ENCODE measurements at places on chromosomes 2 and 18.

DNA sequence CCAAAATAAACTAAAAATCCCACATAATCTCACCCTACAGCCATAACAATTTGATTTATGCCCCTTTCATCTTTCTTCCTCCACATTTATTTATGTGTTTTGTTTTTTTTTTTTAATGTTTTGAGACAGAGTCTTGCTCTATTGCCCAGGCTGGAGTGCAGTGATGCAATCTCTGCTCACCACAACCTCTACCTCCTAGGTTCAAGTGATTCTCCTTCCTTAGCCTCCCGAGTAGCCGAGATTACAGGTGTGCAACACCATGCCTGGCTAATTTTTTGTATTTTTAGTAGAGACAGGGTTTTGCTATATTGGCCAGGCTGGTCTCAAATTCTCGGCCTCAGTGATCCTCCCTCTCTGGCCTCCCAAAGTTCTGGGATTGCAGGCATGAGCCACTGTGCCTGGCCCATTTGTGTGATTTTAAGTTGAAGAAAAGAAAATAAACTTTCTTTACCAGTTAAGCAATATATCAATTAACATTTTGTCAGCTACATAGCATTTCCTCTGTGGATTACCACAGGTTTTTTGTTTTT, 35.9 kb upstream of the LPIN2 start:
- no peak for DNase-seq
- H3K27me3 ChIP-seq: no peaks in the 10 kb centered on the region
- H3K4me1 ChIP-seq: peaks cover 19% of the 10 kb centered on the region
- no peaks in the 10 kb centered on the region for H3K36me3 ChIP-seq
- no peak overlapping the region for H3K4me3 ChIP-seq

- no peak overlapping the region for H3K27ac ChIP-seq
- H3K4me3 ChIP-seq: no peak overlapping the region
- no peaks in the 10 kb centered on the region for H3K36me3 ChIP-seq
Measured at GRCh38 chr2:160220545-160221009, 20.5 kb upstream of the ITGB6 start.

- no peaks in the 10 kb centered on the region for H3K4me1 ChIP-seq
- no peak overlapping the region for H3K27ac ChIP-seq
- no peaks in the 10 kb centered on the region for H3K36me3 ChIP-seq
- no peak for DNase-seq
Measured at GRCh38 chr2:1375794-1376193, 37.5 kb upstream of the TPO start.

DNA sequence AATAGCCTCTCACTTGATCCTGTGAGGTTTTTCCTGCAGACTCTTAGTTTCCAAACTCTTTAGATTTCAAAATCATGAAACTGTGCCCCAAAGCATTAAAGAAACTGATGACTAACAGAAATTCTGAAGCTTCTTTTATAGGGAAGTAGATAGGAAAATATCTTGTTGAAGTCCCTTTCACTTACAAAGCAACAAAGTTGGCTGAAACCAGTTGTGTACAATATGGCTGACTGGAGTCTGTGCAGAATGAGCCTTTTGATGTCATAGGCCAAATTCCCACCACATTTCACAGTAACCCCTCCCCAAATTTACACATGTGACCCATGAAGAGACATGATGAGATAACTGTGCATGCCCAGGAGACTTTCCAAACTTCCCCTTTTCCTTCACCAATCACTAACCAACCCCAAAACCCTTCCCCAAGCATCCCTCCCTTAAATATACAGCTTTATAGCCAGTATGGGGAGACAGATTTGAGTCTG, 61.7 kb upstream of the NCK2 start:
- no peaks in the 10 kb centered on the region for H3K36me3 ChIP-seq
- no peak overlapping the region for H3K27ac ChIP-seq
- H3K4me3 ChIP-seq: no peak overlapping the region

DNA sequence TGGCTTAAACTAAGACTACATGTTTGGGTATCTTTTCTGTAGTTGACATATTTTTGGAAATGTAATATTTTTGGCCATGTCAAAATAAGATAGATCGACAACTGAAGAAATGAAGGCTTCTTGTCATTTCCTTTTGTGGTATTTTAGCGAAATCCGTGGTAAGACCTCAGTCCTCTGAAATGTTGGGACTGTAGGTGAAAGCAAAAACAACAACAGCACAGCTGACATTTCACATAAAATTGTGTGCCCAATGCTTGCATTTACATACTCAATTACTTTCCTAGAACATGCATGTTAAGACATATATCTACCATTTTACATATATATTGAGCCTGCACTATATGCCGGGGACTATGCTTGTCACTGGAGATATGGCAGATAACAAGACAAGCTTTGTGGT, 50.2 kb downstream of the SPP2 start:
- no peaks in the 10 kb centered on the region for H3K36me3 ChIP-seq
- peak; percentile 27 for DNase-seq
- H3K27me3 ChIP-seq: no peaks in the 10 kb centered on the region
- H3K4me1 ChIP-seq: peaks cover 37% of the 10 kb centered on the region

- H3K36me3 ChIP-seq: no peaks in the 10 kb centered on the region
- no peak overlapping the region for H3K4me3 ChIP-seq
- no peak for DNase-seq
Measured at GRCh38 chr2:10087360-10087759, 7.1 kb upstream of the CYS1 start.

- no peak overlapping the region for H3K4me3 ChIP-seq
- no peak for DNase-seq
- H3K27ac ChIP-seq: no peak overlapping the region
- no peaks in the 10 kb centered on the region for H3K27me3 ChIP-seq
- H3K36me3 ChIP-seq: no peaks in the 10 kb centered on the region
Measured at GRCh38 chr2:235106874-235107639, 155.2 kb downstream of the SH3BP4 start.

- no peaks in the 10 kb centered on the region for H3K4me1 ChIP-seq
- H3K36me3 ChIP-seq: no peaks in the 10 kb centered on the region
- no peak overlapping the region for H3K4me3 ChIP-seq
- DNase-seq: no peak
Measured at GRCh38 chr2:3727397-3728045, 24.1 kb downstream of the DCDC2C start.

DNA sequence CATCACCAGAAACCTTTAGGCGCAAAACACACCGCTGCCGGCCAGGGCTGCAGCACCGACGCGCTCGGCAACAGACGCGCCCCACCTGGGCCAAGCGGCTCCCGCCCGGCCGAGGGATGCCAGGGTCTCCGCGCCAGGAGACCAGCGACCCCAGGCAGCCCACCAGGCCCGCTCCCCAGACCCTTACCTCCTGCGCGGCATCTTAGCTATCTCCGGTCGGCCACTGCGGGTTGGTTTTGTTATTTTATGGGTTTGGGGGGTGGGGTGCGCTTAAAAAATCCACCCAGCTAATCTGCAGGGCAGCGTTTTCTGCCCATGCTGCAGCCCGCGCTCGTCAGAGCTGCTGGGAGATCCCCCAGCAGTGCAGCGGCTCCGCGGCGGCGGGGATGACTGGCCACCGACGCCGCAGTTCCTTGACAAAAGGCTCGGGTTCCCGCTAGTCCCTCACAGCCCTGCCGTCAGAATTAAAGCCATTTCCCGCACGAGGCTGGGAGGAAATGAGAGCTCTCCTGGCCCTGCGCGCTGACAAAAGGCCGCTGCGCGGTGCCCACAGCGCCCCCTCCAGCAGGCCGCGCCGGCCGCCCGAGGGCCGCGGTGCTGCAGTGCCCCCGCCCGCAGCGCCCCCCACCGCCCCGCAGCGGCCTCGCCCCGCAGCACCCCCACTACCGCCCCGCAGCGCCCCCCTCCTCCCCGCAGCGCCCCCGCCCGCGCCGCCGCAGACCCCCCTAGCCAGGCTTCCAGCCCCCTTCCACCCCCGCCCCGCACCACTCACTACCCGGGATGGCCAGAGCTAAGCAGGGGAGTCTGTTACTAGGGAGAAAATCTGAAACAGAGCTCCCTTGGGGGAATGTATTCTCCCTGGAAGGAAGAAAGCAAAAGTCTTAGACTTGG, at the start of gene ADD2:
Gene ADD2 (minus strand): TSS at position 502 of the 891 bp plus-strand sequence. CDS start 61,792 bp downstream, outside the sequence.
- peak; percentile 40 for DNase-seq
- H3K27me3 ChIP-seq: peaks cover 3% of the 10 kb centered on the region
- peaks cover 7% of the 10 kb centered on the region for H3K4me1 ChIP-seq

GRCh38 chr2:186302263-186302662, 183.8 kb upstream of the ZC3H15 start:
- H3K4me1 ChIP-seq: no peaks in the 10 kb centered on the region
- H3K27ac ChIP-seq: no peak overlapping the region
- H3K36me3 ChIP-seq: no peaks in the 10 kb centered on the region
- no peaks in the 10 kb centered on the region for H3K27me3 ChIP-seq
- DNase-seq: no peak
- no peak overlapping the region for H3K4me3 ChIP-seq

DNA sequence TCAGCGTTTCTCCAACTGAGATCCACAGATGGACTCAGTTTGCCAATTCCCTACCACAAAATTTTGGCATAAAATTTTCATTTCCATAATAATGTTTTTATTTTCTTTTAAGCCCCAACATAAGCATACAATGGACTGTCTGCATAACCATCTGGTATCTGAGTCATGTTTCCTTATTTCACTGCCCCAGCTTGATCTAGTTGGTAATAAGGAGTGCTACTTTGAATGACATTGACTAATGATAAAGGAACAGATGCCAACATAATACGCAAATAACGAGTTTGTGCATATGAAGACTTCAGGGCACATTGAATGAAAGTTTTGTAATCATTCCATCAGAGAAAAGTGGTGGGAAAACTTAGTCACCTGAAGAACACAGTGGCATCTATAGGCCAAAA, 8.8 kb upstream of the MBD2 start:
- no peaks in the 10 kb centered on the region for H3K36me3 ChIP-seq
- H3K4me3 ChIP-seq: no peak overlapping the region
- H3K27ac ChIP-seq: no peak overlapping the region
- DNase-seq: no peak
- H3K27me3 ChIP-seq: no peaks in the 10 kb centered on the region

DNA sequence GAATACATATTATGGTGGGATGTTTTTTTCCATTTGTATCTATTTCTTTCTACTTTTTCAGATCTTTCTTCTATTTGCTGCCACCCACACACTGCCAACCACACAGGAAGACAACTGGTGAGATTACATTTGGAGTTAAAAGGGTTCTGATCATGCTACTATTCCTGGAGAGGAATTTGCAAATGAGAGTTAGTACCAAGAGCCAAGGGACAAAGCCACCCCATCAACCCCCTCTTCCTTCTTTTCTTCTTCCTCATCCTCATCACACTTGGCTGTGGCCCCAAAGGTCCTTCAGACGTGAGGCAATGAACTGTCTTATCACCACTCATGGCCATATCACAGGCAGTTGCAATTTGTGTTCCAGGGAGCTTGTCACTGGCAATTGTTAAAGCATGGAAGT, 215.6 kb upstream of the SLC14A2 start:
- DNase-seq: no peak
- H3K27me3 ChIP-seq: no peaks in the 10 kb centered on the region
- no peaks in the 10 kb centered on the region for H3K36me3 ChIP-seq
- H3K27ac ChIP-seq: no peak overlapping the region

GRCh38 chr2:207066791-207067460, 98.8 kb downstream of the KLF7 start:
- no peaks in the 10 kb centered on the region for H3K4me1 ChIP-seq
- no peaks in the 10 kb centered on the region for H3K27me3 ChIP-seq
- no peaks in the 10 kb centered on the region for H3K36me3 ChIP-seq
- DNase-seq: no peak
- no peak overlapping the region for H3K4me3 ChIP-seq

DNA sequence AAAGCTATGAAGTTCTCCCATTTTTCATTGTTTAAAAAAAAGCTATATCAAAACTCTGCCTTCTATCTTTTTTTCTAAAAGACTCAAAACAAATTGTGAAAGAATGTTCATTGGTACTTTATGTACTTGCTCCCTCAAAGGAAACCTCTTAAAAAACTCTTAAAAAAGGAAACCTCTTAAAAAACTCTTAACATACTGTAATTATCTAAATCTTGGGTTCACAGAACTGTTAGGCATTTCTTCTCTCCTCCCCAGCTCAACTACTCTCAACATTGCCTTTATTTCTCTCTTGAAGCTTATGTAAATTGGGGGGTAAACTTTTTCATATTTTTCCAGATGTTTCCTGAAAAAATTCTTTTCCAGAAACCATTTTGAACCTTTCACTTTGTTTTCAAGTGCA, 330.5 kb upstream of the SLC39A10 start:
- H3K4me1 ChIP-seq: no peaks in the 10 kb centered on the region
- H3K27me3 ChIP-seq: no peaks in the 10 kb centered on the region
- no peak for DNase-seq
- H3K36me3 ChIP-seq: no peaks in the 10 kb centered on the region
- H3K4me3 ChIP-seq: no peak overlapping the region

DNA sequence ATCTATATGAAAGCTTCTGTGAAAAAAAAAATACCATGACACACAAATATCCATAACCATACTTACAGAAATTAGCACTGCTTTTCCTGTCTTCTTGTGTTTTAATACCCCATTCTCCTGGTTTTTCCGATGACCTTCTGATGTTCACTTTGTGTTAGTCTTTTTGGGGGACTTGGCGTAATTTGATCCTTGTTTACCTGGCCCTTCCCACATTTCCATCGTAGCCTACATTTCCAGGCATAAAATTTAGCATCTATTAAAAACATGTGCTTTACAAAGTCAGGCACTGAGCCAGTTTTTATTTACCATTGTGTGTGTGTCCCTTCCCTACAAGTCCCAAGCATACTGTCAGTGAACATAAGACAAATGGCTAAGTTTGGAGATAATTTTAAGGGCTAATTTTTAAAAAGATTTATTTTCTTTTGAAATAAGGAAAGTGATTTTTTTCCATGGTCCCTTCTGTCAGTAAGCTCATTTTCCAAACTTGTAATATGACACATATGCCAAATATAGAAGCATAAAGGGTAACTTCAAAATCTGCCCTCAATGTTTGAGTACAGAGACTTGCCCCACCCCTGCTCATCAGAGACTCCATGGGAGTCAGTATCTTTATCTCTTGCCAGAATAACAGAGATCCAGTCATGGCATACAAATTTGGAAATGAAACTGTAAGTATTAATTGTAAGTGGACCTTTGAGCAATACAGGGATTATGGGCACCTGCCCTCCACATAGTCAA, 27.3 kb downstream of the SESTD1 start:
- no peaks in the 10 kb centered on the region for H3K36me3 ChIP-seq
- DNase-seq: no peak
- no peak overlapping the region for H3K4me3 ChIP-seq

- no peak overlapping the region for H3K27ac ChIP-seq
- no peaks in the 10 kb centered on the region for H3K27me3 ChIP-seq
- no peak overlapping the region for H3K4me3 ChIP-seq
Measured at GRCh38 chr2:146108993-146109392, 1589.1 kb upstream of the ZEB2 start.

GRCh38 chr2:37632310-37632709, 39.1 kb downstream of the CDC42EP3 start:
- no peak for DNase-seq
- H3K4me1 ChIP-seq: peaks cover 24% of the 10 kb centered on the region
- no peak overlapping the region for H3K4me3 ChIP-seq
- no peaks in the 10 kb centered on the region for H3K27me3 ChIP-seq
- no peaks in the 10 kb centered on the region for H3K36me3 ChIP-seq
- no peak overlapping the region for H3K27ac ChIP-seq

DNA sequence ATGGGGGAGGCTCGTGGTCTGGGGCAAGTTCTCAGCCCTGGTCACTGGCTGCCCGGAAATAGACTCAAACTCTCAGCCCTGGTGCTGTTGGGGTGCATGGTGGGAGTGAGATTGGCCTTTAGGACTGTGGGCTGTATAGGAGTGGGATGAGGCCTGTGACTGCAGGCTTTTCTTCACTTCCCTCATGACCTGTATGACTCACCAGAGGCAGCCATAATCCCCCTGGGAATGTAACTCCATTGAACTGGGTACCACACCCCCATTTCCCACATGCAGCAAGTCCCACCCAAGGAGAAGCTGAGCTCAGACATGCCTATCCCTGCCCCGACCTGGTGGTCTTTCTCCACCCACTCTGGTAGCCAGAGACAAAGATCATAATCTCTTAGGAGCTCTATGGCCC, 177.7 kb upstream of the OSR1 start:
- H3K4me3 ChIP-seq: no peak overlapping the region
- H3K36me3 ChIP-seq: no peaks in the 10 kb centered on the region
- DNase-seq: no peak
- H3K27ac ChIP-seq: no peak overlapping the region
- H3K4me1 ChIP-seq: no peaks in the 10 kb centered on the region

Measured in naive thymus-derived CD4-positive, alpha-beta T cell (primary cell).